ENCODE measurements at places on chromosomes 12 and 14.

DNA sequence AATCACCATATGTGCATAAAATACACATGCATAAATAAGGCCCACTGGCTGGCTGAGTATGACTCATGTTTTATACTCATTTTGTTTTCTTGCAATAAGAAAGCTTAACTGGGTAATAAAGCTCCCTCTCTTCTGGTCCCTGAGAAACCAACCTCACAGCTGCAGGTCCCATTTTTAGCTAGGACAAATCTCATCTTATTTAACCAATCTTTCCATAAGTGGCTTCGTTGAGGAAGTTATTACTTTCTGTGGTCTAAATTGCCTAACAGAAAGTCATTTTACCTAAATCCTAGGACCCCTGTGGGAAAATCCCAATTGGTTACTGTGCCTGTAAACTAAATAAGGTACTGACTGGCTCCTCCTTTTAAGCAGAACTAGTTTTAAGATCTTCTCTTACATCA lies 232.8 kb upstream of the FBXO33 start:
- DNase-seq = no peak

GRCh38 chr12:45944771-45945170 lies 45.6 kb downstream of the SCAF11 start:
- no peak for DNase-seq

DNA sequence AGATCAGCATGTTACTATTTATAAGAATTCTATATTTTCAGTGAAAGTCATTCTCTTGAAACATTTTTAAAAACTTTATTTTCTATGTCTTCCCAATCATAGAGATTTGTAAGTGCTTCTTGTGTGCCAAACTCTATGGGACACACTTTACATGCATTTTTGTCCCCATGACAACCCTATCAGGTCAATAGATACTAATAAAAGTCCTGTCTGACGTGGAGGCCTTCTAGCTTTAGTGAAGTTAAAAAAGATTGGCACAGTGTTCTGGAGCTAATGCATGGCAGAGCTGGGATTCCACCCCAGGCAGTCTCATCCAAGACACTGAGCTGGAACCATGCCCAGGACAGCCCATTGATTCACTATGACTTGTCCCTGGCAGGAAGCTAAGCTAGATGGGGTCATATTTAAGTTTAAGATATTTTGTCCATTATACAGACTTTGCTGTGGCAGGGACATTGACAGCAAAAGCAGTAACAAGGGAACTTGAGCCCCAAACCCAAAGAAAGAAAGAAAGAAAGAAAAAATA lies 28.1 kb downstream of the TTC6 start:
- DNase-seq = no peak

- DNase-seq = no peak
Measured at GRCh38 chr14:52844262-52845060, 53.1 kb upstream of the GNPNAT1 start.

- no peak for DNase-seq
Measured at GRCh38 chr12:98533723-98534251, 18.4 kb downstream of the TMPO start.

- DNase-seq = peak; percentile 15
Measured at GRCh38 chr12:71556875-71557274, 106.8 kb downstream of the ZFC3H1 start.

- no peak for DNase-seq
Measured at GRCh38 chr14:100741966-100742365, 15.3 kb downstream of the DLK1 start.

DNA sequence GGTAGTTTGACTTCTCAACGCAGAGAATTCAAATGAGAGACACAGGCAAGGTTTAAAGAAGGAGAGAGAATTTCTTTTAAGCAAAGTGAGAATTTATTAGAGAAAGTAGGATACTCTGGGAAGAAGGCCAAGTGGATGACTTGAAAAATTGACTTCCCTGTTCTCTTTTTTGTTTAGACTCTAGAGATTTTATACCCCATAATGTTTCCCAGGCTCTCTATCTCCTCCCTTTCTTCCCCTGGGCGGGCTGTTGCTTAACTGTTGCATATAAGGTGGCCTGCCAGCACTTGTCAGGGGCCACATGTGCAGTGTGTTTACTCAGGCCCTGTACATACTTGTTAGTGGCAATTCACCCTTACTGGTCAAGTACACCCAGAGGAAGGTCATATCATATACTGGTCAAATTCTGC lies 403.7 kb downstream of the SLC6A15 start:
- DNase-seq = no peak

GRCh38 chr12:39972119-39972518 lies 133.8 kb downstream of the SLC2A13 start:
- DNase-seq = no peak

DNA sequence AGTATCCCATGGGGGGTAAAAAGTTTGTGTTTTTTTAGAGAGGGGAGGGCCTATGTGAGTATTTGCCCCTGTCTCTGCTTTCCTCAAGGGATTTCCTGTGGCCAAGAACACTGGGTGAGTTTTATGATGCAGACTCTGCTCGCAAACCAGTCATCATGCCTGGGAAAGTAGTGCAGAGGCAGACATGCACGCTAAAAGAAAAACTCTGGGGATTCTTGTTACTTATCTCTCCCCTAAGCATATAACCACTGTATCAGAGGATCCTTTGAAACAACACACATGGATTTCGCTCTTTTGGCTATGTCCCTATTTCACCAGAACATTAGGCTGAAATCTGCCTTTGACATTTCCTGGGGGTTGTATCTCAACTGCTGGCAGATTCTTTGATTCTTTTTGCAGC lies 1845.8 kb upstream of the SEL1L start:
- no peak for DNase-seq

DNA sequence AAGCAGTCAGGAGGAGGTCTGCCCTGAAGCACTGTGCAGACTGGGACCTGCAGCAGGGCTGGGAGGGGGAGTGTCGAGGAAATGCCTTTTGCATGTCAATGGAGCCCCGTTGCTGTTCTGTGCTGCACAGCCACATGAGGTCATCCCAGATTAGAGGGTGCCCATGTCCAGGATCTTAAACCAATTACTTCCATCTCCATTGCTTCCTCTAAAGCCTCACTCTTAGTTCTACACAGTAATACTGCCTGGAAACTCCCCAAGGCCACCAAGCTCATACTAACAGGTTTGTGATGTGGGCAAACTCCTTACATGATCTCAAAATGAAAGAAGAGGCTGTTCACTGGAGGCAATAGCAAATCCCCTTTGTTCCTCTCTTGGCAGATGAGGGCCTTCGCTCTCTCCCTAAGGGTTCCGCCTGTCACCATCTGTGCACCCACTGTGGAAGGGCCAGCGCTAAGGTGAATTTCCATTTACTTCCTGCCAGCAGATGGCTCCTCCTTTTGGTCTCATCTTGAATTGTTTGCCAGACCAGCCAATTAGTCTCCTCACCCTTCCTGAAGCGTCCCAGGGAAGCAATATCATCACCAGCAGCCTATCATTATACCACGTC lies 35.4 kb upstream of the LTA4H start:
- no peak for DNase-seq

DNA sequence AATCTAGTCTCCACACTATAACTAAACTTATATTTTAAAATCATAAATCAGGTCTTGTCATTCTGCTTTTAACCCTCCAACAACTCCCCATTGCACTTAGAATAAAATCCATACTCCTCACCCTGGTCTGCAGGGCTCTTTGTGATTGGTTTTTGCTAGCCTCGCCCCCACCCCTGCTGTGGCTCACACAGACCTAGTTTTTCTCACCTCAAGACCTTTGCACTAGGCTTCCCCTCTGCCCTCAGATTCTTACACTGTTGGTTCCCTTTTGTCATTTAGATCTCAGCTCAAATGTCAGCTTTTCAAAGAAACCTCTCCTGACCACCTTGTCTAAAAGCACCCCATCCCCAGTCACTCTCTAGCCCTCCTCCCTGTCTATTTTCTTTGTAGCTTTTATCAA lies 10.7 kb upstream of the LHX5 start:
- no peak for DNase-seq

GRCh38 chr12:88693837-88694445 lies 113.7 kb upstream of the KITLG start:
- DNase-seq = no peak
